Aorta (tissue), 5 donors: ENCODE measurements at places on chromosomes 11 and 22. TPM values are rescaled to one million over a fixed set of nuclear protein-coding genes. Genes with fewer than 3 reads are reported as not detected.

Gene MIAT
- 5.0 TPM for total RNA-seq

Gene OR4S1
- total RNA-seq = not detected

Gene PLEKHA7
- total RNA-seq = 17.1 TPM

Gene PLEKHB1
- 3.5 TPM for total RNA-seq

Gene NFAM1
- 5.3 TPM for total RNA-seq

Gene CRYBB2
- not detected for total RNA-seq

Gene PNPLA5
- total RNA-seq = not detected

Gene SCGB1D2
- total RNA-seq = not detected

Gene KCNK7
- 0.93 TPM for total RNA-seq

Gene OR52L1
- not detected for total RNA-seq

Gene LRRC74B
- total RNA-seq = not detected

Gene TSSK2
- total RNA-seq = not detected

Gene KIAA1671
- total RNA-seq = 57.0 TPM

Gene RANBP1
- total RNA-seq = 54.7 TPM

Gene DRD4
- total RNA-seq = 2.1 TPM
